ENCODE measurements at places on chromosomes 13 and 19.
A peak's percentile ranks its signal among the peaks of the same experiment; 100 is the strongest.

DNA sequence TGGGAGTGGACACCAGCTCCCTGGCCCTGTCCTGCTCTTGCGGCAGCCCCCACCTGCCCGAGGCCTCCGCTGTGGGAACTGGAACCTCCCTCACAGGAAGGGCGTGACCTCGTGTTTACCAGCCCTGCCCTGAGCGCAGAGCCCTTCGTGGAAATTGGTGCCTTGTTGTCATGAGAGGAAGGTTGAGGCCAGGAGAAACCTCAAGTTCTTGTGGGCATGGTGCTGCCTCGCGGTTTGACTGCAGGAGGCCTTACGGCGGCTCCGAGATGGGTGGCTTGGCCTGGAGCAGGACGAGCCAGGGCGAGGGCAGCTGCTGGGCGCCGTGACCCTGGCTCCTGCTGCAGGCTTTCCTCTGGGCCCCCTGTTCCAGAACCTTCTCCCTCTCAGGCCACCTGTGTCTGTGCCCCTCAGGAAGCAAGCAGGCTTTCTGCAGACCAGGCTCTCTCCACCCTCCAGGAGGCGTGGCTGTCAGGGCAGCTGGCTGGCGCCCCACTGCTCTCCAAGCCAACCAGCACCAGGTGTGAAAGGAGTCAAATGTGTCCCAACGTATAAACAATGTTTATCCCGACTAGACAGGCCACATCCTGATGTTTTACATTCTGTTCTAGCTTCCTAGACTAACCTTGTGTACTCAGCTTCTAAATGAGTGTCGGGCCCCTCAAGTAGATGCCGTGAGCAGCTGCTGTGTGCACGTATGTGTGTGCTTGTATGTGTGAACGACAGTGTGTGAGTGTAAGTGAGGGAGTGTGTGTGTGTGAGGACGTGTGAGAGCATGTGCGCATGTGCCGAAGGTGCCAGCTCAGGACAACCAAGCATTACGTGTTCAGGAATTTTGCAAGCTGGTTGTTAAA, 10.4 kb upstream of the RASA3 start:
- H3K27ac ChIP-seq, result peak overlapping the region; percentile 30
- H3K36me3 ChIP-seq, result no peaks in the 10 kb centered on the region
- no peak overlapping the region for H3K4me3 ChIP-seq
- peak; percentile 77 for DNase-seq
- peaks cover 13% of the 10 kb centered on the region for H3K4me1 ChIP-seq
- H3K27me3 ChIP-seq, result no peaks in the 10 kb centered on the region

- peak overlapping the region; percentile 95 for H3K4me3 ChIP-seq
- no peaks in the 10 kb centered on the region for H3K27me3 ChIP-seq
- peaks cover 6% of the 10 kb centered on the region for H3K4me1 ChIP-seq
- H3K36me3 ChIP-seq, result no peaks in the 10 kb centered on the region
- DNase-seq, result peak; percentile 71
These were observed 441 bp upstream of the ZNF559 start for GRCh38 chr19:9323557-9323918.

- H3K27me3 ChIP-seq, result no peaks in the 10 kb centered on the region
- H3K4me3 ChIP-seq, result no peak overlapping the region
- DNase-seq, result no peak
- peaks cover 41% of the 10 kb centered on the region for H3K4me1 ChIP-seq
These were observed 11.8 kb upstream of the BTBD2 start for GRCh38 chr19:2027361-2027760.

DNA sequence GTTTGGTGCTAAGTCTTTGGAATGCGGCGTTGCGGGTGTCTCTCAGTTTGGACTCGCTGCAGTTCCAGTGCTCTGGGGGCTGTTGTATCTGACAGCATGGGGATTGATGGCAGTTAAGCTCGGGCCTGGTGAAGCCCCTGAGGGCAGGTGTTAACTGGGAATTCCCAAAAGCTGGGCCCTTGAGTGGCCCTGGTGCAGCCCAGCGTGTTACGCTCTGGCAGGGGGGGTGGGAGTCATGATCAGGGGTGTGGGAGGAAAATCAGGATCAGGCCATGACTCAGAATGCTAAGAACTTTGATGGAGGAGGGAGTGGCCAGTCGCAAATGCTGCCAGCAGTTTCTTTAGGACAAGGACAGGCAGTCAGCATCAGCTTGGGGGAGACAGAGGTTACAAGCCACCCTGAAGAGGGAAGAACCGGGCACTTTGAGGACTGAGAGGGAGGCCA, 19.6 kb downstream of the AP2A1 start:
- no peaks in the 10 kb centered on the region for H3K4me1 ChIP-seq
- no peak overlapping the region for H3K27ac ChIP-seq
- no peak overlapping the region for H3K4me3 ChIP-seq

DNA sequence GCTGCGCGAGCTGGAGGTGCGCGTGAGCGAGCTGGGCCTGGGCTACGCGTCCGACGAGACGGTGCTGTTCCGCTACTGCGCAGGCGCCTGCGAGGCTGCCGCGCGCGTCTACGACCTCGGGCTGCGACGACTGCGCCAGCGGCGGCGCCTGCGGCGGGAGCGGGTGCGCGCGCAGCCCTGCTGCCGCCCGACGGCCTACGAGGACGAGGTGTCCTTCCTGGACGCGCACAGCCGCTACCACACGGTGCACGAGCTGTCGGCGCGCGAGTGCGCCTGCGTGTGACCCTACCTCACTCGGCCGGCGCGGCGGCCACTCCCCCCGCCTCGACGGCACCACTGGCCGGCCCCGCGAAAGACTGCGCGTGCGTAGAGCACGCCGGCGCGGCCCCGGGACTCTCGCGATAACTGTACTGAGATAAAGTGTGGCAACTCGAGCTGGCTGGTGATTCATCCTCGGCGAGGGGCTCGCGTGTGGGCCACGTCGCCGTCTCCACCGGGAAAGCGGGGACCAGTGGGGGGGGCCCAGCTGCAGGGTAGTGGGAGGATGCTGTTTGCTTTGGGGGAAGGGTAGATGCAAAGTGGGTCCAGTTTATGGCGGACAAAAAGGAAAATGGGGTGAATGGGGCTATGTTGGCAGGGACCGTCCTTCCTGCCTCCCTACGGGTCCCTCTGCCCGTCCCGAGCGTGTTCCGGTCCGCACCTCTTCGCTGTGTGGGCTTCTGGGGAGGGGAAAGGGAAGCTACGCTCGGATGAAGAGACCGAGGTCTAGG, 11.4 kb downstream of the FUT6 start:
- H3K4me3 ChIP-seq, result peak overlapping the region; percentile 63
- H3K27me3 ChIP-seq, result peaks cover 18% of the 10 kb centered on the region
- no peaks in the 10 kb centered on the region for H3K36me3 ChIP-seq
- peak; percentile 96 for DNase-seq
- peak overlapping the region; percentile 66 for H3K27ac ChIP-seq

- H3K27me3 ChIP-seq, result no peaks in the 10 kb centered on the region
- H3K36me3 ChIP-seq, result no peaks in the 10 kb centered on the region
- DNase-seq, result no peak
- no peak overlapping the region for H3K27ac ChIP-seq
- H3K4me1 ChIP-seq, result no peaks in the 10 kb centered on the region
- no peak overlapping the region for H3K4me3 ChIP-seq
These were observed 17.0 kb downstream of the POU2F2 start for GRCh38 chr19:42115219-42115618.

GRCh38 chr13:102846261-102847015, 606 bp downstream of the ERCC5 start:
- no peaks in the 10 kb centered on the region for H3K36me3 ChIP-seq
- H3K27ac ChIP-seq, result peak overlapping the region; percentile 98
- H3K4me3 ChIP-seq, result peak overlapping the region; percentile 92
- DNase-seq, result peak; percentile 72
- no peaks in the 10 kb centered on the region for H3K27me3 ChIP-seq

- H3K27me3 ChIP-seq, result peaks cover 8% of the 10 kb centered on the region
- no peak overlapping the region for H3K4me3 ChIP-seq
- peaks cover 5% of the 10 kb centered on the region for H3K4me1 ChIP-seq
- H3K27ac ChIP-seq, result no peak overlapping the region
- DNase-seq, result peak; percentile 70
These were observed 4.4 kb upstream of the KCNN4 start for GRCh38 chr19:43784981-43785808.

- H3K36me3 ChIP-seq, result peaks cover 34% of the 10 kb centered on the region
- peaks cover 1% of the 10 kb centered on the region for H3K4me1 ChIP-seq
- no peak overlapping the region for H3K4me3 ChIP-seq
- H3K27me3 ChIP-seq, result no peaks in the 10 kb centered on the region
- DNase-seq, result no peak
These were observed 72.7 kb downstream of the DOCK9 start for GRCh38 chr13:98905199-98905598.

Data from upper lobe of right lung (tissue), 1 donor.